ENCODE measurements at places on chromosomes 1 and 21.

- DNase-seq = peak; percentile 81
Measured at GRCh38 chr1:51344602-51345299, 14.4 kb upstream of the TTC39A start.

DNA sequence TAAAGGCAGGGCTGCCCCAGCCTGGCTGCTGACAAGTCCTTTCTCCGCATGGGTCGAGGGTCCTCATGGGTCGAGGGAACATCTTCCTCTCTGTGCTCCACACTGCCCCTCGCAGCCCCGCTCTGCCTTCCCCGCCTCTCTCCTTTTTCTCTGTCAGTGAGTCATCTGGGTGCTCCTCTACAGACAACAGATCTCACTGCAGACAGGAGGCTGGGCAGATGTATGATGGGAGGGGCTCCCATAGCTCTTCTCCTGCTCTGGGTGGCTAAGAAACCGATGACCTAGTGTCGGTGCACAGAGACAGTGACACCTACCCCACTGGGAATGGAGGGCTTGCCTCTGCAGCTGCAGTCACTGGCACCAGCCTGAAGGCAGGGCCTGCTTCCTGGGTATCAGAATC, 5.5 kb downstream of the KCNA10 start:
- DNase-seq = no peak

GRCh38 chr1:94672934-94673333, 131.4 kb upstream of the F3 start:
- DNase-seq = no peak

GRCh38 chr1:157626099-157626498, 28.2 kb upstream of the FCRL4 start:
- DNase-seq = peak; percentile 45

DNA sequence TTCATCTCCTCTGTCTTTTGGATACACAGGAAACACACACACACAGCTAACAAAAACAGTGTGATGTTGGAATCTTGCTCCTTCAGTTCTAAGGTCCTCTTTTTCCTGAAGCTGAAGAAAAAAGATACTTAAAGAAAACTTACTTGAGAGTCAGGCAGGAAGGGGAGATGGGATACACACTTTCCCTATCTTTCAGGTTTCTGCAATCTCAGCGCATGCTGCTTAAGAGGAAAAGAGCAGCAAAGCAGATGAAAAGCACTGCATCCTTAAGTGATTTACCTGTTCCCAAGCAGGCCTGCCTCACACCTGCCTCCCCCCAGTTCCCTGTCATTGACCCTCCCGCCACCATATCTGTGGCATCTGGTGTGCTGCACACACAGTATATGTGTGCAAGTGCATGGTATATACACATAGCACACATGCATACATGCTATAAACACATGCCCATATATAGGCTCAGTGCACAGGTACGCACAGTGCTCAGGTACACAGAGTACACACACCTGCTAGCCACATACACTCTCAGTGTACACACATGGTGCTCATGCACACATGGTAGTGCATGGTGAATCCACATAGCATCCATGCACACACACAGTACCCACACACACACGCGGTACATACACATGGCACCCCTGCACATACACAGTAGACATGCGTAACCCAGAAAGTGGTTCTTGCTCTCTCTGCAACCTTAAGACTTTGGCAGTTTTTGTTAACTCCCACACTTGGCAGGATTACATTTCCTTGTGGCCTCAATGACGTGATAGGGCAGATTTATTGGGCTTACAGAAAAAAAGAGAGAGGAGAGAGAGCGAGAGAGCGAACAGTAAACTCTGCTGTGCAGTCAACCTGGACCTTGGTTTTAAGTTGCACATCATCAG, 166.9 kb downstream of the TOMM20 start:
- no peak for DNase-seq

DNA sequence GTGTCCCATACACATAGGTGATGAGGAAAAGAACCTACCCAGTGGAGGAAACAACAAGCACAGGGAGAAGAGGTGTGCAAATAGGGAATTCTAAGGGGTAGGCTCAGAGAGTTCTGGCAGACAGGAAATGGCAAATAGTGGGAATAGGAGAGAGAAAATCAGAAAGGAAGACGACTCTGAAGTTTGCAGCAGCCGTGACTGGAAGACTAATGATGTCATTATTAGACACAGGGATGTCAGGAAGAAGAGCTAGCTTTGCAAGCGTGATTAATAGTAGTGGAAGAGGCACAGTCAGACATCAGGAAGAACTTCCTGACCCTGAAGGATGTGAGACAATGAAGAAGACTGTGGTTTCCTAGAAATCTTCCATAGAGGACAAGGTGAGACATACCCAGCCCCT, 21.1 kb downstream of the DLGAP3 start:
- no peak for DNase-seq

Measured in Caco-2 (cell line).